ENCODE measurements at places on chromosomes 16 and 17.

- DNase-seq: no peak
Observed at GRCh38 chr16:8500351-8500750, 90.0 kb downstream of the TMEM114 start.

DNA sequence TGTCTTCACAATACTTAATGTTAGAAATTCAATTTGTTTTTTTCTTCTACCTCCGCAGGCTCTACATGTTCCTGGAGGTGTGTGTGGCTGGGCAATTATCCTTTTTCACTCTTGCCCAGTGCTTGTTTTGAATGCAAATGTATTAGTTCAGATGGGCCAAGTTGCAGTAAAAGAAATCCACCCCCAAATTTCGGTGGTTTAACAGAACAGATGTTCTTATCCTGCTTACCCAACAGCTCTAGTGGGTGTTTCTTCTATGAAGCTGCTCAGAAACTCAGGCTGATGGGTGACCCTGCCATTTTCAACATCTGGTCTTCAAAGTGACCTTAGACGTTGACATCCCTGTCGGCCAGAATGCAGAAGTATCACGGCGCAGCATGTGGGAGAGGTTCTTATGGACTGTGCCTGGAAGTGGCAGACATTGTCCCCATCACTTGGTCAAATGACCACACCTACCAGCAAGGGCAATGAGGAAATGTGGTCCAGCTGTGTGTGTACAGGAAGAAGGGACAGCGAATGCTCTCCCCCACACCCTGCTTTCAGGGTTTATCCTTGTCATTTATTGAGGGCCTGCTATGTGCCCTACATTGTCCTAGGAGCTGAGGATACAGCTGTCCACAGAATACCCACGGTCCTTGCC lies 157.3 kb downstream of the CDH13 start:
- DNase-seq: no peak

DNA sequence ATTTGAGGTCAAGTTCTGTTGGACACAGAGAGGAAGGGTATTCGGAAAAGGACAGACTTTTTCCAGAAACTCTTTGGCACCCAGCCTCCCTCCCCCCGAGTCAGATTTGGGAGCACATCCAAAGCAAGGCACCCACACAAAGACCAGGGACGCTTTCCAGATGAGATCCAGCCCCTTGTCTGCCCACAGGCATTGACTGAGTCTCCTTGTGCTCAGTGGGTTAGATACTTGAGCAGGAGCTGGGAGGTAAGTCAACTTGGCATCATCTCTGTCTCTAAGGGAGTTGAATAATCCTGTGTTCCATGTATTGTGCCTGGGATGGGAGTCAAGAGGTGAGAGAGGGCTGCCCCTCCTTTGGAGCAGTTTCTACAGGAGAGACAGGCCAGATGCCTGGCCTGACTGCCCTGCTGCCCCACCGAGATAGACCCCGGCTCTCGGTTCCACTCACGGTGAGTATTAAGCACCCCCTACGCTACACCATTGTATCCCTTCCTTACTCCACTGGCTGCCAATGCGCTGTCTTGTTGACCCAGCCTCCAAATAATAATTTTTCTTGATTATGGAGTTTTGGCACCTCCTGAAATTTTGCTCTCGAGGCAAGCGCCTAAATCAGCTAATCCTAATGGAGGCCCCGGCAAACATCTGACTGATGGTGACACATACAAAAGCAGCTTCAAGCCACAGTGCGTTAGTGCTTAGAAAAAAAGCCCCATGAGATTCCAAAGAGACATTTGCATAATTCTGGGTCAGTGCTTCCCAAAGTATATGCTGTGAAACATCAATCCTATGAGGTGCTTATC lies 29.6 kb upstream of the MAP3K14 start:
- DNase-seq: peak; percentile 17

GRCh38 chr16:12146966-12147365 lies 170.4 kb downstream of the SNX29 start:
- DNase-seq: no peak

DNA sequence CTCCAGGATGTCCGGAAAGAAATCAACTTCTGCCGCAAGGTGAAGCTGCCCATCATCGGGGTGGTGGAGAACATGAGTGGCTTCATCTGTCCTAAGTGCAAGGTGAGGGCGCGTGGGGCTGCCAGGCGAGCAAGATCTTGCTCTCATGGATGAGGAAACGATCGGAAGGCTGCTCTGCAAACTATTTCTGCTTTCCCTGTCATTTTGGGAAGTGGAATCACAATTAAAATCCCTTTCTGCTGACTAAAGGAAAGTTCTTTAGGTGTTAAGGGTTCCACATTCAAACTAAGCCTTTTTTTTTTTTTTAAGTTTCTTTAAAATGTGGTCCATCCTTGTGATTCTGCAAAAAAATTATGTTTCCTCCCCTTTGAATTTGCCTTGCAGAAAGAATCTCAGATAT lies 17.7 kb downstream of the NUBP1 start:
- DNase-seq: no peak

DNA sequence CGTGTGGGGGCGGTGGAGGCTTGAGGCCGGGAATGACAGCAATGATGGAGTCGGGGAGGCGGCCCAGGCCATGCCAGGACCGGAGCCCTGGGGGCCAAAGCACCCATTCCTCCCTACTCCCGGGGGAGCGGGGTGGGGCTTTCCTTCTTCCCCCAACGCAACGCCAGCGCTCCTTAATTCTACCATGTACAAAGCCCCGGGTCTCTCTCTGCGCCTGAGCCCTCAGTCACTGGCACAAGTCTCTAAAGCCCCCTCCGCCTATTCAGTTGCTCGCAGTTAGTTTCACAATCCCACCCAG lies 245 bp upstream of the RNF227 start:
- no peak for DNase-seq

DNA sequence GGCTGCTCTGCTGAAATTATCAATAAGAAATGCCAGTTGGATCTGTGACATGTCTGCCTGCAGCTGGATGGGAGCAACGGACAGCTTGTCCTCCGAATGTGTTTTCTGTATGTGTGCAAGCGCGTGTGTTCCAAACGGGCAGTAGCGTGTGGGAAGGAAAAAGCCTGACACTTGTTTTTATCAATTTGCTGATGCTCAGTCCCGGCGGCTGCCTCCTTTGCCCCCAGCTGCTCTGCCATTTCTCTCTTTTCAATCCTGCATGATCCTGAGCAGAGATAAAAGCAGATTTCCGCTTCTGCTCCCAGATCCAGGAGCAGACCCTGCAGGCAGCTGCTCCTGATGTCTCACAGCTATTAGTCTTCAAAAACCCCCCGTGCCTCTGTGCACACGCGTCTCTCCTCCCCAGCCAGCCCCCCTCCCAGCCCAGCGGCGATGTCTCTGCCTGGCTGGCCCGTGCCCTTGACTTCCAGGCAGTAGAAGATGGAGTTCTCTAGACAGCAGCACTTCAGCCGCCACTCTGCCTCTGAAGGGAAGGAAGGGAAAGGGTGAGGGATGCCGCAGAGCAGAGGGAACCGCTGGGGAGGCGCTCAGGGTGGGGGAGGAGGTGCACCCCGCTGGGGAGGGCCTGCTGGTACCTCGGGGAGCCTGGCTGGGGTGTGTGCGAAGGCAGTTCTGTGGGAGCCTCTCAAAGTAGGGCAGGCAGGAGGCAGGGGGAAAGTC lies 4.1 kb downstream of the PRCD start:
- DNase-seq: no peak

DNA sequence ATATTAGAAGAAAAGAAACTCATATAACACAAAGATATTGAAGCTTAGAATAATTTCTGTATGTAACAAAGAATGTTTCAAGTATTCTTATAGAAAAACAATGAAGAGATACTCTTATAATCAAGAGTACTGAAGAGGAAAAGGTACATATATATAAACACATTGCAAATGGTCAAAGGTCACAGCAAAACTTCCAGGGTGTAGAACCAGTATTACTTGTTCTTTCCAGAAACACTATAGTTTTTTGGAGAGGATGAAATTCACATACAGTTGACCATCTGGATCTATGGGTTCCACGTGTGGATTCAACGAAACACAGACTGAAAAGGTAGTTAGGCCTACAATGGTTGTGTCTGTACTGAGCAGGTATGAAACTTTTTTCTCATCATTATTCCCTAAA lies 22.6 kb downstream of the PRPSAP1 start:
- DNase-seq: no peak

DNA sequence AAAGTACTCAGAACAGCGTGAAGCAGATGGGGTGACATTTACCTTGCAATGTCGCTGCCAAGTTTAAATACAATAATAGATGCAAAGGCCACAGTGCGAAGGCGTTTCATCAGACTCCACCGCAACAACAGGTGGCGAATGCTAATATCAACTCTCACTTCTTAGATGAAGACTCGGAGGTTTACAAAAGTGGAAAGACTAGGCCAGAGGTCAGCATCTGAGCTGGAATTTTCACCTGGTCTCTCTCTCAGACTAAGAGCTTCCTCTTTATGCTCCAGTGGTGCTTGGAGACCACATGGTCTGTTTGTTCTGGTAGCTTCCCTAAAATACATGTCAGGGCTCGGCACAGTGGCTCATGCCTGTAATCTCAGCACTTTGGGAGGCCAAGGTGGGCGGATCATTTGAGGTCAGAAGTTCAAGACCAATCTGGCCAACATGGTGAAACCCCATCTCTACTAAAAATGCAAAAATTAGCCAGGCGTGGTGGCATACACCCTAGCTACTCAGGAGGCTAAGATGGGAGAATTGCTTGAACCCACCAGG lies 169.1 kb downstream of the XYLT1 start:
- DNase-seq: no peak

- DNase-seq: no peak
Observed at GRCh38 chr17:79936641-79937381, 97.6 kb upstream of the CBX4 start.
